Dermis microvascular lymphatic vessel endothelial cell (primary cell): ENCODE measurements at places on chromosomes 2 and 18. TPM values are rescaled to one million over a fixed set of nuclear protein-coding genes. Genes with fewer than 3 reads are reported as not detected.
A peak's percentile ranks its signal among the peaks of the same experiment; 100 is the strongest.

The ATP9B gene
- total RNA-seq: 18.9 and 28.4 TPM in 2 replicates

DNA sequence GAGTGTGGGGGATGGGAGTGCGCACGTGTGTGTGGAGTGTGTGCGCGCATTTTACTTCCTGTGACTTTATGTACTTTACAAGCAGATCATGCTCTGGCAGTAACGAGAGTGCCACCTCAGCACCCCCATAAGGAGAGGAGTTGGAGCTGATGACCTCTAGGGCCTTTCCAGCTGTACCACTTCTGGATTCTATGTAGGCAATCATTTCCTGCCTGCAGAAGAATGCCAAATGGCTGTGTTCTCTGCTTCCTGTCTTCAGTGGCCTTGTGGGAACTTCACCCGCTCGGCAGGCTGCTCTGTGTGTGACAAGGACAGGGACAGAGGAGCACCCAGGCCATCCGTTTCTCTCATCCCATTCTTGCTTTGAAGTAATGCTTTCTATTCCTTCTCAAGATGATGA is 22.8 kb upstream of the ZNF385B start:
- no peak for DNase-seq

DNA sequence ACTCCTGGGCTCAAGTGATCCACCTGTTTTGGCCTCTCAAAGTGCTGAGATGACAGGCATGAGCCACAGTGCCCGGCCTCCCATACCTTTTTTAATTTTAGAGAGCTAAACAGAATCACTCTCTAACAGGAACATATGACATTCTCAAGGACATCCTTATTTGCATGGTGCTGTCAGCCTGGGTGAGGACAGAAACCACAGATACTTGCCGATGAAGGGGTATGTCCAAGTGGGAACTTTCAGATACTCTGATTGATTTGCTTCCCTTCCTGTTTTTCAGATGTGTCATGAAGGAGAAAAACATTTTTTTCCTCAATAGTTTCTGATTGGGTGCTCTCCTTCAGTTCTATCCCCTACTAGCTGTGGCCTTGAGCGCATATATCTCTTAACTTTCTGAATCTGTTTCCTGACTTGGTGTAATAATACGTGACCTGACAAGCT is 49.6 kb downstream of the MYO3B start:
- DNase-seq: no peak

The KCNIP3 gene
- total RNA-seq: 0.13 TPM in 2 replicates

The POMC gene
- total RNA-seq: 0.13 and 0.63 TPM in 2 replicates

- DNase-seq: peak; percentile 81
Observed at GRCh38 chr2:176461809-176462670, 192.8 kb downstream of the MTX2 start.

The FBXO41 gene
- 0.13 and 0.25 TPM in 2 replicates for total RNA-seq

DNA sequence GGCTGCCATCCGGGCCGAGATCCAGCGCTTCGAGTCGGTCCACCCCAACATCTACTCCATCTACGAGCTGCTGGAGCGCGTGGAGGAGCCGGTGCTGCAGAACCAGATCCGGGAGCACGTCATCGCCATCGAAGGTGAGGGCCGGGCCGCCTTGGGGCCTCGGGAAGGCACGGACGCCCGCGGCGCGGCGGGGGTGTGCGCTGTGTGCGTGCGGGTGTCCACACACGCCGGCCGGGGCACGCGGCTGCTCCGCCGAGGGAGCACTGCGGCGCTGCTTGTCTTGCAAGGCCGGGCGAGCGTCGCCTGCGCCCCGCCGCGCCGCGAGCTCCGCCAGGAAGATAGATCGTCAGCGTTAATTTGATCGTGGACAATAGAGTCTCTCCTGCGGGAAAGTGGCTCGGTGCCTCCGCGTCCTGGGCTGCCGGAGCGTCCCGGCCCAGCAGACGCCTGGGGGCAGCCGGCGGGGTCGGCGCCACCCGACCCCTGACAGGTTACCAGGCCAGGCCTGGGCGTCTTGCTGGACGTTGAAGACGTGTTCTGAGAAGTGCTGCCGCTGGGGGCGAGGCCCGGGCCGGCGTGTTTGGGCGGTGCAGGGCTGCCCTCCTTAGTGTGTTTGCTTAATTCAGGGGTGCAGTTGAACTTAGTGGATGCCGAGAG is 1.0 kb downstream of the AGAP1 start:
- DNase-seq: peak; percentile 46

DNA sequence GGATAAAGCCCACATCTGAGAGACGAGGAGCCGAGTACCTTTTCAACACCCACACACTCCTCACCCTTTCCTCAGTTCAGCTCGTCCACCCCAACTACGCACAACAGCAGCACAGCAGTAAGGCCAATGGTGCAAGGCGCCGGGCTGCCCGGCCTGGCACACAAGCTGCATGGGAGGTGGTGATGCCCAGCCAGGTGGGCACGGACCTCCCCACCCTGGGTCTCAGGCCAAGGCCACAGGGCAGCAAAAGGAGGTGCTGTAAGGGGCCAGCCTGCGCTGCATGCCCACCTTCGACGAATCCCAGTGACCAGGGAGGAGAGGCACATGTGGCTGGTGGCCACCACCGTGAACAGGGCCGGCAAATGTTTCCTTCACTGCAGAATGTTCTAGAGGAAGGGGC is 36.5 kb upstream of the MLPH start:
- no peak for DNase-seq

GRCh38 chr2:238594796-238595749 is 168.3 kb downstream of the ASB1 start:
- DNase-seq: no peak

- DNase-seq: no peak
Observed at GRCh38 chr2:233248999-233249398, 2.5 kb upstream of the ATG16L1 start.

- no peak for DNase-seq
Observed at GRCh38 chr2:144596073-144596871, 76.4 kb upstream of the ZEB2 start.

The INPP5D gene
- 29.4 and 45.0 TPM in 2 replicates for total RNA-seq

DNA sequence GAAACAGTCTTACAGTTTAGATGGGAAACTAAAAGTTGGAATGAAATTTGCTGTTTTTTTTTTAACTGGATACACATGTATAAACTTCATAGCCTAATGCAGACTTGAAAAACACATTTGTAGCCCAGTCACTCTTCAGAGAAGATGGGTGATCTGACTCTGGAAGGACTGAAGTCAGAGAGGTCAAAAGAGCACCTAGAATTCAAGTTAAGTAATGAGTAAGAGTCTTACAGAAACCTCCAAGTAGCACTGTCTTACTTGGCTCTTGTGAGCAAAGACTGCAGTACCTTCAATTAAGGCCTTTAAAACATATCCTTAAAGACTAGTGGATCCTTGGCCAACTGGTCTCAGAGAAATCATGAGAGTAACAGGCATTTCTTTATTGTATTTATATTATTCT is 41.9 kb downstream of the TRAPPC8 start:
- no peak for DNase-seq
